ENCODE measurements at places on chromosomes 1 and 21.
A peak's percentile ranks its signal among the peaks of the same experiment; 100 is the strongest.

DNA sequence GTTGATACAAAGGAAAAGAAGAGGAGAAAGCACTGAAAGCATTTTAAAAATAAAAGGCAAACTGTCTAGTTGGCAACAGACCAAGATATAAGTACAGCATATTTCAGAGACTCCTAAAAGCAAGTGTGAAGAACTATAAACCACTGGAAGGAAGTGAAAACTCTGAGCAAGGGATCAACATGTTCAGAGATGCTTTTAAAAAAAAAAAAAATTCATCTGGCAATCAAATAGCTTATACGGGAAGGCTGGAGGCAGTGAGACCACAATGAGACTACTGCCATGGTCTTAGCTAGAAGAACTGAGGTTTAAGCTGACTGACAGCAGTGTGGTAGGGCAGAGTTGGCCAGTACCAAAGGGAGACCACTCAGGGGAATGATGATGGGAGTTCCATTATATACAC lies 124.3 kb downstream of the VAV3 start:
- no peak for DNase-seq

DNA sequence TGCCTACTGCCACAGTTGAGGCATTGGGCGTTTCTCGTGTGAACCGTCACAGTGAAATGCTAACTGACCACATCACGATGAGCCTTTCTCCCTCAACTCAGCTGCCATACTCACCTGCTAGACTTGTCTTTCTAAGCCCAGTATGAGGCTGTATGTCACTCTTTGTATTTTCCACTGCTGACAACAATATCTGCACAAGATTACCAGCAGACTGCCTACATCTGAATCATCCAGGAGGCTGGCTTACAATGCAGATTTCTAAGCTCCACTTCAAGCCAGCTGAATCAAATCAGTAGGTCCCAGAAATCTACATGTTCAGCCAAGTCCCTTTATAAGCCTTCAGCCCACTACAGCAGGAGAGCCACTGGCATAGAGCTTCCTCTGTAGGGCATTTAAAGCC lies 355.0 kb upstream of the DUSP10 start:
- DNase-seq = no peak

DNA sequence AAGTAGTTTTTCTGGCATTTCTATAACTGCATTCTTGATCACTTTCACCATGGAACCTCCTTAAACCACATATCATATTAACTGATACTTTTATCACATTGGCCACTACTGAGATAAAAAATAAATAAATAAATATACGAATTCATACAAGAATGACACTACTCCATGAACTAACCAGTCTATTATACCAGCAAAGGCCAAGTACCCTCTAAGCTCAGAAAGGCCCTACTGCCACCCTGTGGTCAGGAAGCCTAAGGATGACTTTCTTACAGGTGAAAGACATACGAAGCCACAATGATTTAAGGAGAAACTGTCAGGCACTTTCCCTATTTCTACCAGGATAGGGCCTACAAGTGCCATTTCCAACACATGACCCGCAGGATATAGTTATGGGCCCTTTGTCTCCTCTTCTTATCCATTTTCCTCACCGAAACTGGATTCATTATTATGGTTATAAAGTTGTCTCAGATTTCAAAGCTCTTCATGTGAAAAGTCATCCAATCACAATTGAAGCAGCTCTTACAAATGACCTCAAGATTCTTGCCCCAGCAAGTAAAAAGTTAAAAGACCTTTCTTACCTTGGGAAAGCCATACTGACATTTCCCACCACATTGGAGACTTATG lies 23.9 kb downstream of the DNAJC8 start:
- DNase-seq = peak; percentile 89

- no peak for DNase-seq
Observed at GRCh38 chr1:166379447-166379846, 212.6 kb upstream of the FAM78B start.

DNA sequence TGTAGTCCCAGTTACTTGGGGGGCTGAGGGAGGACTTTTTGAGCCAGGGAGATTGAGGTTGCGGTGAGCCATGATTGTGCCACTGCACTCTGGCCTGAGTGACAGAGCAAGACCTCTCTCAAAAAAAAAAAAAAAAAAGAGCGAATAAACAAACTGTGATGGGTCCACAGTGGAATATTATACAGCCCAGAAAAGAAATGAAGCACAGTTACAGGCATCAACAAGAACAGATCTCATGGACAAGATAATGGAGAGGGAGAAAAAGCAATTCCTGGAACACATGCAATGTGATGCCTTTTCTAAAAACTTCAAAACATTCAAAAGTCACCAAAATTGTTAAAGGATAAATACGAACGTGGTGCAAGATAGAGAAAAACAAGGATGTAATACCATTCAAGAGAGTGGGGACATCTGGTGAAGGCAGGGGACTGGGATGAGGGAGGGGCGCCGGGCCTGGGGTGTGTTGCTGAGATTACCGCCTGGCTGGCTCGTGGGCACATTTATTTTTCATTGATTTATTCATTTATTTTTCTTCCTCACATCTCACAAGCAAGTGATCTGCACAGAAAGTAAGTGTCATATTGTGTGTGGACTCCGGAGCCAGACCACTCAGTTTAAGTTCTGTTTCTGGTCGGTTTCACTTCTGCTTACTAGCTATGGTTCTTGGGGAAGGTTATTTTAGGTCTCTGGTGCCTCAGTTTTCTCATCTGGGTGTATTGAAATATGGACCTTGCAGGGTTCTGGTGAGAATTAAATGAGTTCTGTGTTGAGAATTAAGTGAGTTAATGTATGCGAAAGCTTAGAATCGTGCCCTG lies 30.1 kb downstream of the ABCG1 start:
- peak; percentile 78 for DNase-seq

- no peak for DNase-seq
Observed at GRCh38 chr1:219120624-219121544, 52.8 kb upstream of the LYPLAL1 start.

GRCh38 chr21:42225571-42226155 lies 6.7 kb downstream of the ABCG1 start:
- DNase-seq = no peak

DNA sequence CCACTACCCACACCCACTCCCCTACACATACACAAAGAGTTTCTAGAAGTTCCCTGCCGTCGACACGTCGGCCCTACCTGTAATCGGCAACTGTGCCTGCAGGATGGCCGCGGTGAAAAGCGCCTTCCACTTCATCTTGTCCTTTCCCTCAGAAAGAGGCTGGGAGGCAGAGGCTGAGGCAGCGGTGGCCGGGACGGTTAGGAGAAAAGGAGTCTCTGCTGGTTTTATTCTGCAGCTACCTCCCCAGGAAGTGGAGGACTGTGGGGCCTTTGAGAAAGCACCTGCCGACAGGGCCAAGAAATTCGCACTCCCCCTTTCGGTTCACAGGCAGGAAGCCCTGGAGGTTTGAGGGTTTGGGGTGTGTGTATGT lies at the start of gene CD247:
Gene CD247, minus strand, starts transcription at position 199 of the 370 bp plus-strand sequence. Its CDS starts 64 bp downstream, at position 135.
- DNase-seq = no peak

DNA sequence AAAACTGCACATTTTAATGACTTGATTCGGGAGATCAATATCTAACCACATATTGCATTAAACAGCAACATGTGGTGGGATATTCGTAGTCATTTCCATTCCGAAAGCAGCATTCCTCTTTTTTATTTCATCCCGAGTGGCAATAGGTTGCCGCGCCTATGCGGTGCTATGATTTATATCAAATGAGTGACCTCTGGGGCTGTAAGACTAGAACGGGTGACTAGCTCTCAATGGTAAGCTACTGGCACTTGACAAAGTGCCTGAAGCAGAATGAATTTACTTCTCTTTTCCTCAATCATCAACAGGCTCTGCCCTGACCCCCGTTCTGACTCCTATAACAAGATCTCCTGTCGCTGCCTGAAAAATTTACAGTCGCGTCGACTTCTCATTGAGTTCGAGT lies 162.3 kb downstream of the ZNF281 start:
- DNase-seq = no peak

DNA sequence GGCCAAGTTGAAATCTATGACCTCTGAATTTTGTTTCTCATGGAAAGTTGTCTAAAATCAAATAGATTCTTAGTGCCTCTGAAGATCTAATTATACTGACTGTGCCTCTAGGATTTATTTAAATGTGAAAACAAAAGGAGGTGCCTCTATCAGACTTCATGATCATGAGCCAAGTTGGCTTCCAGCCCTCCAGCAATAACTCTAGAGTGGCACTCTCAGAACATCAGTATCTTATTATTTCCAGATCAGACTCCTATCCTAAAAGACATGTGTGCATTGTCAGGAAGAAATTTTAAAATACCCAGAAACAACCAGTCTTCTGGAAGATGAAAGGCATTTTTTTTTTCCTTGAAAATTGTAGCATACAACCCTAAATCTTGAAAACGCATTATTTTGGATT lies 368.0 kb downstream of the PDE4B start:
- DNase-seq = no peak

- no peak for DNase-seq
Observed at GRCh38 chr1:198171667-198172540, 15.1 kb downstream of the NEK7 start.

DNA sequence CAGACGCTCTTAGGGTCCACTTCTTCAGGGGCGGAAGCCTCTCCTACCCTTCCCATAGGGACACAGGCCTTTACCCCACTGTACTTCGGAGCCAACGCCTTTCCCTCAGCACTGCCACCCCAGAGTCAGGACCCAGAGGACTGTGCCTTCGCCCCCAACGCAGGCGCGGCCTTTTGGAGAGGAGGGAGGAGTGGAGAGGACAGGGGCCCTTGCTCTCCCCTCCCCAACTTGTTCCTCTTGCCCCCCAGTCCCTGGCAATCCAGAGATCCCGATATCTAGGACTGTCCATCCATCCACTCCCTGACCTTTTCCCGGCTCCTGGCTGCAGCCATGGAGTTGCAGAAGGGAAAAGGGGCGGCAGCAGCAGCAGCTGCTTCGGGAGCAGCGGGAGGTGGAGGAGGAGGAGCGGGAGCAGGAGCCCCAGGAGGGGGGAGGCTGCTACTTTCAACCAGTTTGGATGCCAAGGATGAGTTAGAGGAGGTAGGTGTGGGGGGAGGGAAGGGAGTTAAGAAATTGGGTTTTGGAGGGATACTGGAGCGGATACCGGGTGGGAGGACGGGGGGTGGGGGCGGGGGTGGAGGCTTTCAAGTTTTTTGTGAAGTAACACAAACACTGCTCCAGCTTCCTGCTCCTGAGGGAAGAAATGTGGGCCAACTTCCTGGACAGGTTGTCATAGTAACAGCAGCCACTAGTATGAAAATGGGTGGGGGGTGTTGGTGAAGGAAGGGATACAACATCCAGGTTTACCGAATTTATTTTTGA lies 636 bp downstream of the INTS3 start:
- peak; percentile 61 for DNase-seq

DNA sequence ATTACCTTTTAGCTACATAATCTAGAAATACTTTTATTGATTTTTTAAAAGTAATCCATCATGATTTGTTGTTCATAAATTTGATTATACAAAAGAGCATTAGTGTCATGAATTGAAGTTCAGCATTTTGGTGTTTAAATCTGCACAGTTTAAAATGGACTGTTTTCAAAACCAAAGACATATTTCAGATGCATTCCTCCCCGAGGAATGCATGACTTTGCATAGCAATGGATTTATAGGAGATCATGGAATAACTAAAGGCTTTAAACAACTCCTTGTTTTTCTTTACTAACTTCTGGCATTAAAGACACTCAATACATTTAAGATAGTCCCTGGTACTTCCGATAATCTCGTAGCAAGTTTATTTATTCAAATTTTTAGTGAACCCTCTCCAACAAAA lies 863.1 kb upstream of the TMPRSS15 start:
- no peak for DNase-seq

DNA sequence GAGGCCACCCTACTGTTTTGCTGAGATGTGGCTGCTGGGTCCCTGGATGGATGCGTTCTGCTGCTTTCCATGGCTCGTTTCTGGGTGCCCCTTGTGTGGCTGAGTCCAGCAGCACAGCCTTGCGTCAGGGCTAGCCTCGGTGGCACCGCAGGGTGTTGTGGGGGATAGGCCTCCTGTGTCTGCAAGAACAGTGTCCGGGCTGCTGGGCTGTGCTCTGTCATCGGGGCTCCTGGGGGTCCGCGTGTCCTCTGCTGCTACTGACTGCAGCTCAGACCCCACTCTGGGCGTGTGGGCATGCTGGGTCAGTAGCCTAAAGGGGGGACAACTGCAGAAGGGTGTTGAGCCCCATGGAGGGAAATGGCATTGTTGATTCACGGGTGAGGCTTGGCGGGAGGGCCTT lies 4.9 kb downstream of the RRP1 start:
- no peak for DNase-seq

DNA sequence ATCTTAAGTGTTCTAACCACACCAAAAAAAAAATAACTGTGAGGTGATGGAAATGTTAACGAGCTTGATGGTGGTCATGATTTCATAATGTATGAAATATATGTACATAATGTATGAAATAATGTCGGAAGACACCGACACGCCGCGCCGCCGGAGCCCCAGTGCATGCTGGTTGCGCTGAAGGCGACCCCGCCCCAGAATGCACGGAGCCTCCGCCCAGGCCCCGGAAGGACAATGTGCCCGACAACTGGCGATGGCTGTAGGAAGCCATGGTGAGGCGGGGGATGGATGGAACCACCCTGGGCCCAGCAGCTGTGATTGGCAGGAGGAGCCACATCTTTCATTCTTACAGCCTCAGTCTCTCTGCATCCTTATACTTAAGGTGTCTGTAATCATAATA lies 7.4 kb downstream of the OR2T10 start:
- no peak for DNase-seq
